Activated T-helper 9 cell treated with anti-CD3 and anti-CD28 coated beads, Interleukin-2, amount 50 U/mL, for 16 hours (primary cell): ENCODE measurements at places on chromosomes 7 and 10.
A peak's percentile ranks its signal among the peaks of the same experiment; 100 is the strongest.

- DNase-seq: peak; percentile 78
These were observed at the start of gene FAS for GRCh38 chr10:88990384-88991160. Gene FAS, plus strand, starts transcription at chr10:88990798. Its CDS starts 79 bp downstream, at chr10:88990877.

DNA sequence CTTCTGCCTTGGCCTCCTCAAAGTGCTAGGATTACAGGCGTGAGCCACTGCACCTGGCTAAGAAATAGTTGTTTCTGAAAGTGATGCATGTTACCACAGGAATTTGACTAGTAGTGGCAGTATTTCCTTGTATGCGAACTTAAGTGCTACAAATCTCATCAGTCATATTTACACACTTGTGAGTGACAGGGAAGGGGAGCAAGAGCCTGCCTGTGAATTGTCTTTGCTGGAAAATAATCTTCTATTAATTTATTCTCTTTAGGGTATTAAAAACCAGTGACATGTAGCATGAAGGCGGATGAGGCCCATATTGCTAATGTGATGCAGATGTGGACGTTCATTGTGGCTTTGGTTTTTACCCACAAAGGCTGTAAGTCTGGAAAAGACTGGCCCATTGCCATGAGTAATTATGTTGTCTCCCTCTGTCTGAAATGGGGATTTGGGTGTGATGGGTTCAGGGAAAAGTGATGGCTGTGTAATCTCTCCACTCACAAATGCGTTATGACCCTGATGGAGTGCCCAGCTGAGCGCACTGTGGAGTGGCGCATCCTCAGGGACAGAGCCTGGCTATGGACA, 97.6 kb downstream of the CCNY start:
- no peak for DNase-seq

- DNase-seq: no peak
These were observed 105.3 kb downstream of the ADCY1 start for GRCh38 chr7:45679516-45679915.

DNA sequence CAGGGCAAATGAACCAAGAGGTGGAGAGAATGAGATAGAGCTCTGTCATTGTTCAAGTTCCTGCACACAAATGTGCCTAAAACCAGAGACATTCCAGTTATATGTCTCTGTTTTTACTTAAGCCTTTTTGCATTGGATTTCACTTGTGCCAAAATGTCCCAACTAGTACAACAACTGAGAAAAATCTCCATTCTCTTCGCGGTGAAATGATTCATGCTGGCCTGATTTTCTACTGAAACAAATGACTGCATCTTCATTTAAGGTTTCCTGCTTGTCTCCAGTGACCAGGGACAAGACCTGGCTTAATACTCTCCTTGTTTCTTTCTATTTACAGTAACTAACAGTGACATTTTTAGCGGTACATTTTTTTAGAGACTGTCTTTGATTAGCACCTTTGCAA, 714.9 kb downstream of the KCNMA1 start:
- DNase-seq: no peak

DNA sequence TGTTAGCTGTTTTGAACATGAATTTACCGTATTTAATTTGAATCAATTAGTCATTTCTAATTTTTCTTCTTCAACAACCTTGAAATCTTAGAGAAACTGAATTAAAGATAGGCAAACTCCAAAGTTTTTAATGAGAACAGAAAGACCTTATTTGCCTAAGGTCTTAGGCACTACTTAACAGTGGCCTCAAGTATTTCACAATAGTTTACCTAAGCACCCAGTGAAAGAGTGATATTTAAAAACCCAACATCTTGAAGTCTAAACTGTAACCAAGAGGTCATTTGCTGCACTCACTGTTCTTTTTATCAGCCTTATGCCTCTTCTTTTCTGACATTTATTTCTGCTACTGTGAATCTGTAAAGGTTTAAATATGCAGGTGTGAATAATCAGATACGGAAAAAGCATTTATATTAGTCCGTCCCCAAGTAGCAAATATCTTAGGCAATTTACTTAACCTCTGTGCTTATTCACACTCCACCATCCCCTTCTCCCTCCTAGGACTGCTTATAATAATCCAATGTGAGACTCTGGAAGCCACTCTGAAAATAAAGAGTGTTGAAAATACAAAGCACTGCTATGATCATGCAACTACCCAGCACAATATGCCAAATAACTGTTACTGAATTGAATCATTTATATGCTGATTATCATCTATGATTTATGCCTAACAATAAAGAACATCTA, 105.7 kb downstream of the ELAPOR2 start:
- DNase-seq: no peak

DNA sequence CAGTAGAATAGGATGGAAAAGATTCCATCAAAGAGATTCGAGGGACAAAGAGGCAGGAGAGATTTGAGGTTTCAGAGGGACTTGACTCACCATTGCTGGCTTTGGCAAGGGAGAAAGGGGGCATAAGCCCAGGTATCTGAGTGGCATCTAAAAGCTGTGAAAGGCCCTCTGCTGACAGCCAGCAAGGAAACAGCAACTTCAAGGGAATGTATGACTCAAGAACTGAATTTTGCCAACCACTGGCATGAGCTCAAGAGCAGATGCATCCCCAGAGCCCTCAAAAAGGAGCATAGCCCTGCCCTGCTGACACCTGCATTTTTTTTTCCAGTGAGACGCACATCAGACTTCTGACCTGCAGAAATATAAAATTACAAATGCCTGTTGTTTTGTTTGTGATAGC, 19.6 kb upstream of the ADAM12 start:
- DNase-seq: no peak

DNA sequence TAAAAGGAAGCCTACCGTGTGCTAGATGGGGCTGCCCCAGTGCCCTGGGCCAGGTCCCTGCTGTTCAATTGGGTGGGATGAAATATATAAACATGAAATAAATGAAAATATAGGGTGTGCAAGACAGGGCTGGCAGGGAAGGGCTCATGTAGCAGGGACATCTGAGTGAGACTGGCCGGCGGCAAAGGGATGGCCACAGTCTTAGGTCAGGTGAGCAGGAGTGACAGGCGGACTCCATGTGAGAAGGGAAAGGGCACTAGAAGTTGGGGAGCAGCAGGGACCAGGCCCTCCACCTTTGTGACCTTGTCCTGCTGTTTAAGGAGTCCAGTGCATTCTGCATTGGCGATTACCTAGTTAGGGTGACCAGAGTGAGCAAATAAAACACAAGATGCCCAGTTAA, 207.6 kb upstream of the ZNF32 start:
- DNase-seq: no peak

DNA sequence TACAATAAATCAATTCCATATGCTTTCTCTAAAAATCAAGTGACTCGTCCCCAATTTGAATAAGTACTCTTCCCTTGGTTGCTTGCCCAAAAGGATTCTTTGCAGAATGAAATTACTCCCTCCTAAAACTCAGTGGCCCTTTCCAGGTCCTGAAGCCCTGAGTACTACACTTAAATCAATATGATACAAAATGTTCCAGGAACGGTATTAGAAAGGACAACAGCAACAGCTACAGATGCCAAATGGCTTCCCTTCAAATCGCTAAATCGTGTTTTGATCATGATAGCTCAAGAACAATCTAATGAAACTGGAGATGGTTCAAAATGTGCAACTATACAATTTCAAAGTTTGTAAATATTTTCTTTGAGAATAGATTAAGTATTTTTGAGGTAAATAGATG, 59.4 kb downstream of the TPK1 start:
- no peak for DNase-seq

- DNase-seq: no peak
These were observed 333.8 kb downstream of the GALNT17 start for GRCh38 chr7:71465741-71466189.

- DNase-seq: no peak
These were observed 215.2 kb downstream of the RPS24 start for GRCh38 chr10:78248651-78249464.

DNA sequence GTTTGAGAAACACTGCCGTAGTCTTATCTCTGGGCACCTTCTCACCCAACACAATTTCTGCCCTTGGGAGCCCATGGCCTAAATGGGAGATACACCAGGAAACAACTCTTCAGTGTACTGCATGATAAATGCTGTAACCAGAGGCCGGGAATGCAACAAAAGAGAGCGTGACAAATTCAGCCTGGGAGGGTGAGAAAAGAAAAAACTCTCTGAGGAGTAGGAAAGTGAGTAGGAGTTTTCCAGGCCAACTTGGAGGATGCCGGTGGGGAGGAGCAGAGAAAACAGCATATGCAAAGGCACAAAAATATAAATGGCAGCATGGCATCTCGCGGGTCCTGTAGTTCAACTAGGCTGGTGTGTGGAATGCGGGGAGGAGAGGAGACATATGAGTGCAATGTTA, 624.5 kb downstream of the PARD3 start:
- no peak for DNase-seq

DNA sequence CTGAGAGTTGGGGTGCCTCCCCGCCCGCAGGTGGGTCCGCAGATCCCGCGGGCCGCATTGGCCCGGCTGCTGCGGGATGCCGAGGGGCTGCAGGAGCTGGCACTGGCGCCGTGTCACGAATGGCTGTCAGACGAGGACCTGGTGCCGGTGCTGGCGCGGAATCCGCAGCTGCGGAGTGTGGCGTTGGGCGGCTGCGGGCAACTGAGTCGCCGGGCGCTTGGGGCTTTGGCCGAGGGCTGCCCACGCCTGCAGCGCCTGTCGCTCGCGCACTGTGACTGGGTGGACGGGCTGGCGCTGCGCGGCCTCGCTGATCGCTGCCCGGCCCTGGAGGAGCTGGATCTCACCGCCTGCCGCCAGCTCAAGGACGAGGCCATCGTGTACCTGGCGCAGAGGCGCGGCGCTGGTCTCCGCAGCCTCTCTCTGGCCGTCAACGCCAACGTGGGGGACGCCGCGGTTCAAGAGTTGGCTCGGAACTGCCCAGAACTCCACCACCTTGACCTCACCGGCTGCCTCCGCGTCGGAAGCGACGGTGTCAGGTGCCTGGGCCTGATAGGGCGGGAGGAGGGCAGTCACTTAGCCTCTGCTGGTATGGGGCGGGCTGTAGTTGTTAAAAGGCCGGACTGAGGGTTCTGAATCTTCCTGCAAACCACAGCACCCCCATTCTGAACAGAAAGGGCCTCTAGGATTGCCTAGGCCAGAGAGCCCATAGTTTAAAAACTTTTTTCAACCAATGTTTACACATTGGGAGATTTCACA, 1.3 kb downstream of the FBXL15 start:
- DNase-seq: no peak

DNA sequence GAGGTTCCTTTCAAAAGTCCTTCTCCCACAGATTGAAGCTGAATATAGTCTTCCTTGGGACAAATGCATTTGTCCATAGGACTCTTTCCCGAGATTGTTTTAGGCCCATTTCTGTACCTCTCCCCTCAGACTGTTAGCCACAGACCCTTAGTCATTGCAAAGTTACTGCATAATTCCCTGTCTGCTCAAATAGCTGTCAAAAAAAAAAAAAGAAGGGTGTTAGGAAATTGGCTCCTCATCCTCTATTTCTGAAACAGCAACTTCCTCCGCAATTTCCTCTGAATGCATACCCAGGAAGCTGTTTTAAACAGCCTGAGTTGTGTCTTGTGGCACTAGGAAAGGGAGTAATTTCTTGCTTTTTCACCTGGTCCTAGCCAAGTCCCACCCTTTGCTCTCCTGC, 5.4 kb downstream of the LRRC4 start:
- DNase-seq: no peak

DNA sequence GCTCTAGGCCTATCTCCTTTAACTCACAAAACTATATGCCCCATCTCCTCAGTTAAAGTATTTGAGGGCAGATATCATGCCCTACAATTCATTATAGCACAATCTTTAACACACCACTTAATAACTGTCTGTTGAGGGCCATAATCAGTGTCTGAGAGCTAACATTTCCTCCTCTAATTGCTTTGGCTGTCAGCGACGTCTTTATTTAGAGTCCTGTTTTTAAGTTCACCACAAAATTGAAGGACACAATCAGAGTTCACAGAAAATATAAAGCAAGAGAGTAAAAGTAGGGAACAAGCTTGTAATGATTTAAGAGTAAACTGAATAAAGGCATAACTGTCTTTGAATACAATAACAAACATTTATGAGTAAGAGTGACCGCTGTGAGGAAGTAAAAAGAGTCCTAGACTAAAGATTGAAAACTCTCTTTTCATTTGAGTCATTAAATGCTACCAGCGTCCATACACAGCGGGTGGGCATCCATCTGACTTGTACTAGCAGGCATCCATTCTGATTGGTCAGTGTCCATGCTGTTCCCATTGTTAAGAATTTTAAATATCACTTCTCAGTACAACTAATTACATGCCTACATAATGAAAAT, 38.4 kb upstream of the ABCB4 start:
- no peak for DNase-seq

DNA sequence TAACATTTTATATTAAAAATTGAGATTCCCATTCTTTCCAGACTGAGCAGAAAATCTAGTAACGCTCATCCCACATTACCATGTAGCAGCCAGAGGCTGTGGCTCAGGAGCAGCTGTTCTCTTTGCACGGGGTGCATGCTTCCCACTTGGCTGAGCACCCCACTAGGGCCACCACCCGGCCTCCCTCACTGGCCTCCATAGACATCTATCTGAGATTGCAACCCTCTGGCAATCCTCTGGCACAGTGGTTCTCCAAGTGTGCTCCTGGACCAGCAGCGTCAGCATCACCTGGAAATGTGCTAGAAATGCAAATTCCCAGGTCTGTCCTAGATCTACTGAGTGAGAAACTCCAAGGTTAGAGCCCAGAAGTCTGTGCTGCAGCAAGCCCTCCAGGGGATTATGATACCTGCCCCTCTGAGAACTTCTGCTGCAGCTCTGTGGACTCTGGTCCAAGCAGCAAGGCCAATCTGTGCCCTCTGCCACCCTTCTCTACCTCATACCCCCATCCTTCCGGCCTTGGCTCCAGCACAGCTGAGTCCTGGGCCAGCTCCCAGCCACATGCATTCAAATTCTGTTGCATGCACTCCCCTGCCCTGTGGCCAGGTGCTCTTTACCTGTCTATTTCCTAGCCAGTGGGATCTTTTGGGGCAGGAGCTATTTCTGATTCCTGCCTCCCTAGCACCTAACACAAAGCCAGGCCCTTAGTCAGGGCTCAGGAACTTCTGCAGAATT, 301.5 kb downstream of the GRID1 start:
- DNase-seq: no peak

DNA sequence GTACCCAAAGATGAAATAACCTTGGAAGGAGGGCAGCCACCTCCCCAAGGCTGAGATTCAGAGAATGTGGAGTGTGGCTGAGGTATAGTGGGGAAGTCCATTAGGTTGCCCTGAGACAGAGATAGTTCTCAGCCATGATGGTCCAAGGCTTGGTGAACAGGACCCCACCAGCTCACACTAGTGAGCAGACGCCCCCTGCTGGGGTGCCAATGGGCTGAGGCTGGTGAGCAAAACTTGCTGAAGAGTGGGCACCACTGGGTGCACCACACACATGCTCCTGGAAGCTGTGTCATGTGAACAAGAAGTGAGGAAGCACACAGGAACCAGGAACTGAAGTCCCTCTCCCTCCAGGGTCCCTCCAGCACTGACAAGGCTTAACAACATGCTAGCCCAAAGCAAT, 8.9 kb downstream of the FBXL13 start:
- no peak for DNase-seq

GRCh38 chr7:152872061-152872744, 112.7 kb downstream of the ACTR3B start:
- DNase-seq: no peak

GRCh38 chr10:2118201-2118600, 380.9 kb upstream of the ADARB2 start:
- DNase-seq: no peak
